NCI-H510A treated with DMSO at 0.1 percent for 48 hours (cell line): ENCODE measurements at places on chromosomes 13 and 19.

GRCh38 chr13:33270895-33271538, 14.5 kb downstream of the STARD13 start:
- DNase-seq: no peak

- DNase-seq: no peak
Measured at GRCh38 chr19:2503521-2504109, 27.7 kb downstream of the GADD45B start.

- DNase-seq: no peak
Measured at GRCh38 chr13:97245011-97245410, 22.9 kb downstream of the MBNL2 start.

- no peak for DNase-seq
Measured at GRCh38 chr19:50490991-50491472, 14.4 kb upstream of the GARIN5A start.

DNA sequence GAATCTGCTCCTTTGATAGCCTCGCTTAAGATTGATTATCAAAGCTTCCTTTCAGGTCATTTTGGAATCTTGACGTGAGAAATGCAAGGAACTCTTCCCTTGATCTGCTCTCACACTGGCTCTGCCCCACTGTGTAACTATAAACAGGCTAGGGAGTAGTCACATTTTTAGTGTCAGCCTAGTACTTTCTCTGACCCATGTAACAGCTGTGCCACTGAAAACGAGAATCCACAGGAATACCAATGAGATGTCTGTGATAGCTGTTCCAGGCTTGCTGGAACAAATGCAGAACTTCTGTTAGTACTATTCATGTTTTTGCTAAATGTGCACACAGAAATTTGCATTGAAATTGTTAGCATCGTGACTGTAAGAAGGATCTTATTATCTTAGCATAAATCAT, 221.3 kb downstream of the MYO16 start:
- DNase-seq: no peak

DNA sequence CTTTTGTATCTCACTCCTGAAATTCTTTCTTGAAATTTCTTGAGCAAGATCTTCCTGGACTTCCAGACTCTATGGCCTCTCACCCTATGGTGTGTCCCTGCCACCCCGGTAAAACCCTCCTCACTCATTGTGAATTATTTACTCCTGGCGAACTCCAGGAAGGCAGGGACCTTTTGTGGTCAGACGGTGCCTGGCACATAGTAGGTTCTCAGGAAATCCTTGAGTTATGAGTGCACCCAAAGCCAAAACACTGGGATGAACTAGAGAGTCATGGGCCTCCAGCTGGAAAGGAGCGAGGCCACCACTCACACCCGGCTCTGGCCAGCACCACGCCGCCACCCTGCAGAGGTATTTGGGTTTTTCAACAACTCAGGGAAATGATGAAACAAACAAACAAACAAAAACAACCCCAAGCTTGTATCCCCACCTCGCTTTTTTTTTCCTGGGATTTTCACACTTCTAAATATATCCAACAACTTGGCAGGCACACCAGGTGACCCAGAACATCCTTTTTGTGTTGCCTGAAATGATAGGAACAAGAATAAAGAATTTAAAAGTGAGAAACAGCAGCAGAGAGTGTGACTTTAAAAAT, 11.2 kb downstream of the HPN start:
- DNase-seq: no peak

- no peak for DNase-seq
Measured at GRCh38 chr19:54533476-54533875, 30.8 kb downstream of the LAIR2 start.

GRCh38 chr13:73985783-73986182, 148.4 kb downstream of the KLF12 start:
- DNase-seq: no peak

DNA sequence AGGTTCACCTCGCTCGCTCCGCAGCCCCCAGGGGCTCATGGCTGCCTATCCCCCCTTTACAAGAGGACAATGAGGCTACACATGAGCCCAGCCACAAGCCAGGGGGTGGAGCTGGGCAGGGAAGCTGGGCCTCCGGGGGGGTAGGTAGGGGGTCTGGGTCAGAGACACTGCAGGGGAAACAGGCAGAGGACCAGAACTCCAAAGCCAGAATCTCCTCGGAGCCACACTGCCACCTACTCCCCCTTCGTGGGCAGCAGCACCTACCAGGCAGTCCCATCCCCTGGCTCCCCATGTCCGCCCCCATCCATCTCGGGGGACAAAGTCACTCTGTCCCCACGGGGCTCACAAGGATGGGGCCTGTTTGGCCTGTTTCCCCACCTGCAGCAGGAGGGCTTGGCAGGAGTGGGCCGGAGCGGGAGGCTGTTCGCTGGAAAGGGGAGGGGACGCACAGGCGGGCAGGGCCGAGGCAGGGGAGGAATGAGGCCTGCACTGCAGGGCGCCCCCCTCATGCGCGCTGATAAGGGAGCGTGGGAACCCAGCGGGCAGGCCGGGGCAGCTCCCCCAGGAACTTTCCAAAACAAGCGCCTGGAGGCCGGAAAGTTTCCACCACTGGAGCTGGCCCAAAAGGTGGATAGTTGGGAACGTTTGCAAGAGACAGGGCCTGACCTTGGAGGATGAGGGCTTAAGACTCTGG, 545 bp upstream of the ISYNA1 start:
- no peak for DNase-seq

DNA sequence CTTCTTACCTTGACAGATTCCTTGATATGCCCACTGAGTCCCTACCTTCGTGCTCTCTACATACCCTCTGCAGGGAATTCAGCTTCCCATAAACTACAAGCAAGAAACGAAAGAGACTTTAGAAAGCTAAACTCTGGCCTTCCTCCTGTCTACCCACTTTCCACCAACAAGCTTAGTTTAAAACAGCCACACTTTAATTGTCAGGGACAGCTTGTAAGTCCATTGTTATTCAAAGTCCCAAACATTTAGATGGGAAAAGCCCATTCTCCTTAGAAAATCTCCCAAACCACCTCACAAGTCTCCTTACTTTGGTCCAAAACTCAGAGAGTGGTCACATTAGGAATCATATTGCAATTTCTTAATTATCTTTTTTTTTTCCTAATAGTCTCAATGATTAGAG, 2695.8 kb downstream of the PCDH9 start:
- DNase-seq: no peak

DNA sequence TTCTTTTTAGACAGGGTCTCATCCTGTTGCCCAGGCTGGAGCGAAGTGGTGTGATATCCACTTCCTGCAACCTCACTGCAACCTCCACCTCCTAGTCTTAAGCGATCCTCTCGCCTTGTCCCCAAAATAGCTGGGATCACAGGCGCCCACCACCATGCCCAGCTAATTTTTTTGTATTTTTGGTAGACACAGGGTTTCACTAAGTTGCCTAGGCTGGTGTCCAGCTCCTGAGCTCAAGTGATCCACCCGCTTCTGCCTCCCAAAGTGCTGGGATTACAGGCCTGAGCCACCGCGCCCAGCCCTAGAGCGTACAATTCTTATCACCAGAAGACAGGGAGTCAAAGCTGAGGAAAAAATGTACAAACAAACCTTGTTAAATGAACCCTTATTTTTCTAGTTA, 4.5 kb upstream of the ELOF1 start:
- no peak for DNase-seq

DNA sequence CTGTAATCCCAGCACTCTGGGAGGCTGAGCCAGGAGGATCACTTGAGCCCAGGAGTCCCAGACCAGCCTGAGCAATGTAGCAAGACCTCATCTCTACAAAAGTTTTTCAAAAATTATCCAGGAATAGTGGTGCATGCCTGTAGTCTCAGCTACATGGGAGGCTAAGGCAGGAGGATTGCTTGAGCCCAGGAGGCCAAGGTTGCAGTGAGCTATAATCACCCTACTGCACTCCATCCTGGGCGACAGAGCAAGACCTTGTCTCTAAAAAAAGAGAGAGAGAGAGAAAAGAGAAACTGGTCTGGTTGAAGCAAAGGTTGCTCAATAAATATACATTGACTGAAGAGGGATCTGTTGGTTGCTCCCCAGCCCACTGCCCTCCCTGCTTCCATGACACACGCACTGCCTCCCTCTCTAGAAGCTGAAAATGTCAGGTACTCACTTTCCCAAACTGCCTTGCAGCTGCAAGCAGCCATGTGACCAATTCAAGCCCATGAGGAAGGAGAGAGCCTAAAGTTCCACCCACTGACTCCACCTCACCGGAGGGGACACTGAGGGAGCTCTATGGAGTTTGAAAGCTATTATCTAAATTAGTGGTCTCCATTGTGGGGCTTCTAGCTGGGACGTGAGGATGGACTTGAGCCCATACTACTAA, 14.0 kb downstream of the CEACAM16 start:
- DNase-seq: no peak

DNA sequence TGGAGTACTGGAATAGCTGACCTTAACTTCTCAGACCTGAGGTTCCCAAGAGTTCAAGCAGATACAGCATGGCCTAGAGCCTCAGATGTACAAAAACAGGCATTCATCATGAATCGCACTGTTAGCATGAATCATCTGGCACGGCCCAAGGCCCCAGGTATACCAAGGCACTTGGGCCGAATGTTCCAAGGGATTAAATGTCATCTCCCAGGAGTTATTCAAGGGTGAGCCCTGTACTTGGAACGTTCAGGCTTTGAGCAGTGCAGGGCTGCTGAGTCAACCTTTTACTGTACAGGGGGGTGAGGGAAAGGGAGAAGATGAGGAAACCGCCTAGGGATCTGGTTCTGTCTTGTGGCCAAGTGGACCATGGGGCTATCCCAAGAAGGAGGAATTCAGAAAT, 6.3 kb downstream of the KLK3 start:
- DNase-seq: no peak

GRCh38 chr19:18156841-18157464, 4.0 kb downstream of the PIK3R2 start:
- peak; percentile 72 for DNase-seq

- DNase-seq: no peak
Measured at GRCh38 chr19:3554254-3555083, 2.9 kb downstream of the MFSD12 start.

- DNase-seq: no peak
Measured at GRCh38 chr13:101267656-101268055, 148.7 kb downstream of the NALCN start.

DNA sequence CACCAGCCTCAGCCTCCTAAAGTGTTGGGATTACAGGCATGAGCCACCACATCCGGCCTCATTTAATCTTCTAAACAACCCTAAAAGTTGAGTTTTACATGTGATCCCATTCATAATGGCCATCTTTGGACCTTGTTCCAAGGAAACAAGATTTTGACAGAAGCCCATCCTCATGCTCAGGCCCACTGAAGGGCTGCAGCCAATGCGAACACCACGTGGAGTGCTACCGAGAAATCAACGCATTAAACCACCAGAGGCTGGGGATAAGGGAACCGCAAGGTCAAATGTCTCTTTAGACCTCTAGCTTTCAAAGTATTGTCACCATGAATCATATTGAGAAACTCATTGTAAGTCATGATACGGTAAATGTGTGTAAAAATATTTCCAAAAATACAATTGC, 49.4 kb upstream of the DOCK9 start:
- no peak for DNase-seq

- no peak for DNase-seq
Measured at GRCh38 chr13:40390401-40390916, 276.0 kb downstream of the FOXO1 start.

GRCh38 chr19:2170219-2170618, 6.5 kb downstream of the DOT1L start:
- DNase-seq: no peak

DNA sequence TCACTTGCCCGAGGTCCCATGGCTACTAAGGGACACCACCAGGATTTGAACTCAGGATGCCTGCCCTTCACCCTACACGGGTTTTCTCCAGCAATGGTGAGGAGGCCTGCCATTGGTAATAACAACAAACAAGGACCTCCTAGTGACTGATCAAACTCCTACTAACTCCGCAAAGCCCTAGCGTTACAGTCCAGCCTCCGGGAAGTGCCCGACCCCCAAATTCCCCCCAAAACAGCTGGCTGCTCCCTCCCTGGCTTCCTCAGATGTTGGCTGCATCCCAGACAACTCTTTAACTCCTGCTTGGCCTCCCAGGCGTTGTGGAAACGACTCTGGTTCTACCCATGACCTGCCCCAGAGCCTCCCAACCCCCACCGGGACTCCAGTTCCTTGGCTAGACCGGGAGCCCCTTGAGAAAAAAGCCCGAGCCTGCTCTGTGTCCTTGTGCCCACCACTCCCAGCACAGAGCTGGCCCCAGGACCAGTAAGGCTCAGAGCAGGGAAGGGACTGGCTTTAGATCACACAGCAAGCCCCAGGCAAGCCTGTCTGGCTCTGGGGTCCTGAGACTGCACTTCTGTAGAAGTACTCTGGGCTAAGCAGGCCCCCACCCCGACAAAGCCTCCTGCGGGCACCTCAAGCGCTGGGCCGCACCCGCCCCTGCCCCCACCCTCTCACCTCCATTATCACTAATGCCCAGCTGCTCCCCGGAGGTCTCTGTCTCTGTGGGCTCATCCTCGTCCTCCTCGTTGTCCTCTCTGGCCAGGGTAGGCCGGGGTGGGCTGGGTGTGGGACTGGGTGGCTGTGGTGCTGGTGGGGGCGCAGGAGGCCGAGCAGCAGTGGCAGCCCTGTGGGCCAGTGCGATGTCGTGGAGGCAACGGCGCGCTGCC, 4.7 kb downstream of the AKT1S1 start:
- no peak for DNase-seq

- no peak for DNase-seq
Measured at GRCh38 chr13:36183901-36184300, 30.5 kb downstream of the SOHLH2 start.

DNA sequence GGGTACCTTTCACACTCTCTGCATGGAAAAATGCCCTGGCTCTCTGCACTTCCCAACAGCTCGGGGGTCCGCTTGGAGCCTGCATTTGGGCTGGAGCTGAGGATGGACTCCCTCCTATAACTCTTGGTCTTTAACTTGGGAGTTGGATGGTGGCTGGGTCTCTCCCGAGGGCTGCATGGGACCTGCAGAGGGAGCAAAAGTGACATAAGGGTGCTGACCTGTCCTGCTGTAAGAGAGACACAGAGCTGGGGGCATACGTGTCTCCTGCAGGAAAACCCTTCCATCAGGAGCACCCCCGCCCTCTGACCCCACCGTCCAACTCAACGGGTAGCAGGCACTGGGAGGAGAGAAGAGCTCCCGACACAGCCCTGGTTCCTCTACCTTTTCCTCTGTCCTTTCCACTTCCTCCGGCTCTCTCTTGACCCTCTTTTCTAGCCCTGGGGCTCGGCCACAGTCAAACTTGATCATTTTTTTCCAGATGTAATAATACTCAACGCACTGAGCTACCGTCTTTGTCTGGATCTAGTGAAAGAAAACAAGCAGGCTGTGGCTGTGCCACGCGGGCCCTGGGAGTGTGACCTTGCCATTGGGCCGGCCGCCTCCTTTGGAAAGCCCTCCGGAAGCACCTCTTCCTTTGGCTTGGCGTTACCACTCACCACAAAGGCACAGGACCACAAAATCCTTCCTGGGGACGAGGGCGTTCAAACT, 6.8 kb upstream of the NAPA start:
- no peak for DNase-seq
